Activated T-cell treated with anti-CD3 and anti-CD28 coated beads for 4 hours (primary cell): ENCODE measurements at places on chromosomes 6 and 20.

DNA sequence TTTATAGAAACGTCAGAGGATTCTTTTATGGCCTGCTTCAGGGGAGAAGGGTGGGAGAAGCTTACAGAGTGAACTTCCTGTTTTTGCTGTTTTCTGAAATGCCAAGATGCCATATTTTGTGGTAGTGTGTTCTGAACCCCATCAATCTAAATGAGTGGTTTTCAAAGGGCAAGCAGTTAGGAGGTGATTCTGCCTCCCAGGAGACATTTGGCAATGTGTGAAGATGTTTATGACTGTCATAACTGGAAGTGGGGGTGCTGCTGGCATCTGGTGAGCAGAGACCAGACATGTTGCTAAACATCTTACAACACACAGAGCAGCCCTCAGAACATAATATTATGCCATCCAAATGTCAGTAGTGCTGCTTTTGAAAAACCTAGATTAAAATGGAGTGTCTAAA lies 6.0 kb upstream of the PRL start:
- DNase-seq = no peak

GRCh38 chr6:74447013-74447412 lies 751.0 kb downstream of the CD109 start:
- no peak for DNase-seq

GRCh38 chr6:92586236-92586977 lies 833.0 kb downstream of the EPHA7 start:
- DNase-seq = no peak

- DNase-seq = no peak
These were observed 30.7 kb downstream of the CYP21A2 start for GRCh38 chr6:32068867-32069266.

GRCh38 chr20:52332649-52333250 lies 141.2 kb upstream of the ZFP64 start:
- no peak for DNase-seq

DNA sequence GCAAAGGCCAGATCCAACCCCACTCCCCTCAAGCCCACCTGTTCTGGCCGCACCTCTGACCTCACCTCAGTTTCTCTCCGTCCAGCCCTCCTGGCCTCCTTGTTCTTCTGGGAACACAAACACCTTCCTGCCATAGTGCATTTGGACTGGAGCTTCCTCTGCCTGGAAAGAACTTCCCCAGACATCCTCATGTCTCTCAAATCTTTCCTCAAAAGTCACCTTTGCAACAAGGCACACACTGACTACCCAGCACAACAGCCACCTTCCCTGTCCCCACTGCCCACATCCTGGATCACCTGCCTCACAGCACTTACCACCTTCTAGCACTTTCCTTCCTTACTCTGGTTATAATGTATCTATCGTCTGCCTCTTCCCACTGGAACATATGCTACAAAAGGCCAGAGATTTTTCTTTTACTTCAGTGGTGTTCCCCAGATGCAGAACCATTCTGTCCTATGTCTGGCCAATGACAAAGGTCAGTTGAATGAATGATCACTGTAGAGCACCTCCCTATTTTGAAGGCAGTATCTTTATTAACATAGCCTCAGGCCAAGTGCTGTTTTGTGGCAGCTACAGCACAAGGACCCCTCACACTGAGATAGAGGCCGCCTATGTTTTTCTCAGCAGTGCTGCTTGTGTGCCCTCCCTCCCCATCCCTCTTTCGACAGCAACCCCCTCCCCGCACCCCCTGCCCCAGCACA lies 4.1 kb downstream of the HLA-B start:
- no peak for DNase-seq

GRCh38 chr20:24816431-24816830 lies 132.6 kb upstream of the CST7 start:
- DNase-seq = no peak

DNA sequence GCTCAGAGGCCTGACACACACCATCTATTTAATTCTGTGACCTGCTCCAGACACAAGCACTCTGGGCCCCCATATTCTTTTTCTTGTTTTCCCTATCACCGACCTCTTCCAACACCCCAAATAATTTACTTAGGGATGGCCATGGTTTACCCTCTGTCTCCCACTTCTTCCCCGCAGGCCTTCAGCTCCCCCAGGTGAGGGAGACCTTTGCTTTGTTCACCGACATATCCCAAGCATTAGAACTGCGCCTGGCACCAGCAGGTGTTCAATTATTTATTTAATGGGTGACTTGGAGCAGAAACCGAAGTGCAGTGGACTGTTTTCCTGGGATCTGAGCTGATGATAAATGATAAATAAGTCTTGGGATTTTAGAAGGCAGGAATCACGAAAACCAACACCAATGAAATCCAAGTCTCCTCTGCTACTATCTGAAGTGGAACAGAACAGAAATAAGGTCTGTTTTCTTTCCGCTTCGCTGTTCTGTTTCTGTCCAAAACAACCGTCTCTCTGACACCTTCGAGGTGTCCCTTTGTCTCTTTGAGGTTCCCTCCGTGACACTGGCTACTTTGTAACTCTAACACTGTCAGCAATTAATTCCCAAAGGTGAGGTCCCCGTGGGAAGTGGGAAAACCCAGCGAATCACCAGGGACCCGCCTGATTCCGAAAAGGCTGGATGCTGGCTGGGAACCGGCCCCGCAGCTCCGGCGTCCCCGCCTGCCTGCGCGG lies 1.1 kb upstream of the RIN2 start:
- DNase-seq = no peak

DNA sequence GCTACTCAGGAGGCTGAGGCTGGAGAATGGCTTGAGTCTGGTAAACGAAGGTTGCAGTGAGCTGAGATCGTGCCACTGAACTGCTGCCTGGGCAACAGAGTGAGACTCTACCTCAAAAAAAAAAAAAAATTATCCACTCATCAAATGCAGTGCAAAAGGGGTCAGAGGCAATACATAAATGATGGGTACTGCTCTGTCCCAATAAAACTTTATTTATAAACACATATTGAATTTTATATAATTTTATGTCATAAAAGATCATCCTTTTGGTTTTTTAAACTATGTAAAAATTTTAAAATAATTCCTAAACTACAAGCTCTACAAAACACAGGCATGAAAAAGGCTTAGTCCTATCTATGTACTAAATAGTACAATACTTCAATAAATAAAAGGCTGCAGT lies 10.3 kb downstream of the KHDC1 start:
- no peak for DNase-seq

GRCh38 chr6:131460614-131461000 lies 112.4 kb upstream of the ARG1 start:
- DNase-seq = no peak

- DNase-seq = peak; percentile 31
These were observed 19.4 kb upstream of the TUBB2A start for GRCh38 chr6:3176562-3177355.

- no peak for DNase-seq
These were observed 181.9 kb upstream of the KCNG1 start for GRCh38 chr20:51204794-51205193.

GRCh38 chr20:38392356-38392755 lies 42.8 kb downstream of the SNHG17 start:
- no peak for DNase-seq

- DNase-seq = no peak
These were observed 245.5 kb downstream of the FNDC1 start for GRCh38 chr6:159414711-159415110.

DNA sequence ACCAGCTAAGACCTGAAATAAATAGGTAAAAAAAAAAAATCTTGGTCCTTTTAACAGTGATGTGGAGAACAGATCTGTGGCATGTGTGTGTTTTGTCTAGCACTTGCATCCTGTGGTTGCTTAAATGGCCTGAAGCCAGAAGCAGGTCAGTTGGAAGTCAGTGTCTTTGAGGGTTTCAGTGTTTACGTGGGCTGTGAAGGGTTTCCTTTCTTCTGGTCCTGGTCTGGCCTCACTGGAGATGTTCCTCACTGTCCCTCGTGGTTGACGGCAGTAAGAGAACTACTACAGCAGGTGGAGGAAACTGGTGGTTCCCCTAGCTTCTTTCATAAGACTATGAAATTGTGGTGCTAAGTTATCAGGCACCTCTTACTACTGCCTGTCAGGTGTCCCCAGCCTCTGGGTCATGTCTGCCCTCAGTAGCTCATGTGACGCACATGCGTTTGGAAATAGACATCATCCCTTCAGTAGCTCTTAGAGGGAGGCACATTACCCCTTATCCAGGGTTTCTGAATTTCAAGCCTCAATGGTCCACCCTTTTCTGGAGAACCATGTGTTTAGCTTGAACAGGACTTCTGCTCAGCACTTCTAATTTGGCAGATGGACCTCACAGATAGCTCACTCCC lies 59.4 kb upstream of the SCP2D1 start:
- no peak for DNase-seq

- DNase-seq = no peak
These were observed 13.7 kb downstream of the FOXP4 start for GRCh38 chr6:41559655-41560427.

- DNase-seq = no peak
These were observed 126.5 kb downstream of the EPM2A start for GRCh38 chr6:145608850-145609249.

GRCh38 chr6:83117802-83118201 lies 50.3 kb downstream of the DOP1A start:
- no peak for DNase-seq

DNA sequence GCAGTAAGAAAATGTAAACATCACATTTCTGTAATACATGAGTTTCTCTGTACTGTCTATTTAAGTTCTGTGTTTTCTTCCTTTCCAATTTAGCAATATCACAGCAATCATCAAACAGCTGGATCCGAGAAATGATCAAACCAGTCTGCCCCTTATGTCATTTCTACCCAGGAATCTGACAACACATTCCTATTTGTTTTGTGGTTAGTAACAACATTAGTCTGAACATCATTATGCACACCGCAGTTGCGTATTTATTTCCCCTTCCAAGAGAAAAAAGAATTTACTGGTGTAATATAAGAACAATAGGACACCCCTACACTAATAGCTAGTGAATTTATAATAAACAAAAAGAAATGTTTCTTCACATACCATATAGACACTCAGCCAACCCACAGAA lies 179.5 kb downstream of the BTBD9 start:
- DNase-seq = no peak

DNA sequence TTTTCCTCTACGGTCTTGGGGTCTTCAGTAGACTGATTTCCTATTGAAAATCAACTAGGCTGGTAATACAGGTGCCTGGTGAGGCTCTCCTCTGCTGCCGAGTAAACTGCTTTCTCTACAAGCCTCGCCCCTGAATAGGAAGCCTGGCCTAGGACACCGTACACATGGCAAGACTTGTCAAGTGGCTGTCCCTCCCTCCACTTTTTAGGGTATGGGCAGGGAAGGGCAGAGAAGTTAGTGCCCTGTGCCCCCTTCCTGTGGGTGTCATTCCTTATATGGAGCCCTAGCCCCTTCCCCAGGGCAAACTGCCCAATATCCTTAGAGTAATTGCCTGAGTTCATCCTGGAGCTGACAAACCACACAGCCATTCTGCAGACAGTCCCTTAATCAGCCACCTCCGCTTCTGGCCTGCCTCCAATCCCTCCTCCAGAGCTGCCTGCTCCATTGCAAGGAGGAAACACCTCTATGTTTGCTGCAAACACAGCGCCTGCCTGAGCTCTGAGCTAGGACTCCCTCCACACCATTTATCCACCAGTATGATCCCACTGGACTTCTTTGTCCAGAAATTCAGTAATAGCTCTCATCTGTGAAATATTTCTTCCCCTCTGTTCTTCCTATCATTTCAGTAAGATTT lies 93.1 kb downstream of the CHD6 start:
- DNase-seq = no peak

DNA sequence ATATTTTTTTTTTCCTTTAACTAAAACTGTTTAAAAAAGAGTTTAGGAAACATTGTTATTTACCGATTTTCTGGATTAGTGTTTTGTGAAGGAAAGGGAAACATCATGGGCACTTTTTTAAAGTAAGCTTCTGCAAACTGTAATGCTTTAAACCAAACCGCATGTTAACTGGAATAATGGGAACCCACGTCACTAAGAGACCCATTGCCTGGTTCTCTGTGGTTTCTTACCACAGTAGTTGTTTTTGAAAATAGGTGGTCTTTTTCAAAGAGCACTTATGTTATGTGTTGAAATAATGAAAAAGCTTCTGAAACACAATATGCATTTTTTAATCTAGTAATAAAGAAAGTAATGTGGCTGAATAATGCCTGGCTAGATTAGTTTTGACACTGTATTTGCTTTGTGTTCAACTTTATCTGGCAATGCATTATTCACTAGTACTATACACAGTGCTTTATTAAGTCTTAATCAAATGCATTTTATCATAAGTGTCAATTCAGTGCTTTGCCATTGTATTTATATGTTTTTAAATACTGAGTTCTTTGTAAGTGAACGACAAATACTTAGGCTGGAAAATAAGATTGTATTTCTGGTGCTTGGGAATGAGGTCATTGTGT lies 754.1 kb upstream of the FLRT3 start:
- DNase-seq = no peak

- DNase-seq = no peak
These were observed 2.9 kb downstream of the SIRPB1 start for GRCh38 chr20:1616858-1617434.

- peak; percentile 41 for DNase-seq
These were observed 9.0 kb downstream of the ATF6B start for GRCh38 chr6:32118782-32119628.
